ENCODE measurements at places on chromosomes 7 and 10. TPM values are rescaled to one million over a fixed set of nuclear protein-coding genes. Genes with fewer than 3 reads are reported as not detected.

GPER1 gene
- polyA plus RNA-seq: 0.66 TPM

TRPV5 gene
- not detected for polyA plus RNA-seq

PTPRE gene
- 11.2 TPM for polyA plus RNA-seq

PRKAR2B gene
- 1.1 TPM for polyA plus RNA-seq

ABCF2 gene
- polyA plus RNA-seq: 34.2 TPM

SH2D4B gene
- not detected for polyA plus RNA-seq

PCLO gene
- polyA plus RNA-seq: not detected

PSD gene
- 2.8 TPM for polyA plus RNA-seq

LOXL4 gene
- polyA plus RNA-seq: 0.08 TPM

GNAT3 gene
- not detected for polyA plus RNA-seq

PHYHIPL gene
- not detected for polyA plus RNA-seq

A1CF gene
- not detected for polyA plus RNA-seq

FAM237B gene
- polyA plus RNA-seq: not detected

PALD1 gene
- polyA plus RNA-seq: 0.08 TPM

All from IgD-negative memory B cell (primary cell).